ENCODE measurements at places on chromosomes 4 and X. TPM values are rescaled to one million over a fixed set of nuclear protein-coding genes. Genes with fewer than 3 reads are reported as not detected.

DNA sequence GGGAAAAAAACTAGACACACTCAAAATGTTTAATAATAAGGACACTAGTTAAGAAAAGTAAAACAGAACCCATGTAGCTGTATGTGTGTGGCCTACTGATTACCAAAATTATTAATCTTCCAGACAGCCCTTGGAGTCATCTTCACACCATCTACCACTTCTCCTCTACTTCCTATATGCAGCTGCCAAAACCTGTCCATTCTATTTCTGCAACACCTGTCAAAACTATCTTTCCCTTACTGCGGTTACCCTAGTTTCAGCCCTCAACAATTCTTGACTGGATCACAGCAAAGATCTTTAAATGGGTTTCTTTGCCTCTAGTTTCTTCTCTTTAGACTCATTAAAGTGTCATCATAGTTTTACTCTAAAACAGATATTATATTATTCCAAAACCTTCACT lies 72.6 kb downstream of the GPR82 start:
- no peak for DNase-seq

DNA sequence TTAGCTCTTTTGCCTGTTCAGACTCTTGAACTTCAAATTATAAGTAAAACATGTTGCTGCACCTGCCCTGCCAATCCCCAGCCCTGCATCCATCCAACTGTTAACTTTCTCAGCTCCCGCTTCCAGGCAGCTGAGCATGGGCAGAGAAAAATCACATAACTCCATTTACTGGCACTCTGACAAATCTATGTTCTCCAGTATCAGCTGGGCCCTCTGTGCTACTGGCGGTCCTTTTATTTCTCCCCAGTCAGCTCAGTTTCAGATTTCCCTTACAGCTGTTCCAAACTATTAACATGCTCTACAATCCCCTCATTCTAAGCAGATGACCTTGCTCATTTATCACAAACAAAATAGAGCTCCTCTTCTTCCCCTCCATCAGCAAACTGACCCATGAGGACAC lies 240.4 kb upstream of the TET2 start:
- peak; percentile 21 for DNase-seq

- DNase-seq = no peak
These were observed 64.8 kb downstream of the MAOB start for GRCh38 chrX:43817444-43817843.

GRCh38 chr4:20859097-20859781 lies 159.0 kb downstream of the PACRGL start:
- DNase-seq = no peak

DNA sequence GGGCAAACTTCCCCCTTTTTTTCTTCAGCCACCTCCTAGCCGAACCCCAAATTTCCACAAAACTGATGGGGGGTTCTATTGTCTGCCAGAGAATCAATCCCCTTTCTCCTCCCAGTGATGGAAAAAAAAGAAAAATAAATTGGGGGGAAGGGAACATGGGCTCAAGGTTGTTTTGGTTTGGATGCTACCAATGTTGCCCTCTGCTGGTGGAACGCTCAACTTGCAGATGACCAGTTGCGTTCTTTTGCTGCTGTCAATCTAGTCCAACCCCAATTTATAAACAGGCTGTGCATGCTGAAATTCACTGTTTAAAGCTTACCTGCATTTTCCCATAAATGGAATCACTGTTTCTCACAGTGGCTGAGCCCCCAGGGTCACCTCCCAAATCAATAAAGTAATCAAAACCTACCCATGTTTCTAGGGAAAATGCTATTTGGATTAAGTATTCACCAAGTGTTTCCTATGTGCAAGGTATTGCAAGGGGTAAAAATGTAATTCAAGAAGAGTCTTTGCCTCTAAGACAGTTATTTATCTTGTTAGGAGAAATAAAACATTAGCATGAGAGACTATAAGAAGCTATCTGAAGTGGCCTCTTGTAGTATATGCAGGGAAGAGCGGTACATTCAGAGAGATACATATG lies 116.7 kb upstream of the TMEM164 start:
- DNase-seq = peak; percentile 69

- no peak for DNase-seq
These were observed 1.4 kb upstream of the LGI2 start for GRCh38 chr4:25032126-25032525.

DNA sequence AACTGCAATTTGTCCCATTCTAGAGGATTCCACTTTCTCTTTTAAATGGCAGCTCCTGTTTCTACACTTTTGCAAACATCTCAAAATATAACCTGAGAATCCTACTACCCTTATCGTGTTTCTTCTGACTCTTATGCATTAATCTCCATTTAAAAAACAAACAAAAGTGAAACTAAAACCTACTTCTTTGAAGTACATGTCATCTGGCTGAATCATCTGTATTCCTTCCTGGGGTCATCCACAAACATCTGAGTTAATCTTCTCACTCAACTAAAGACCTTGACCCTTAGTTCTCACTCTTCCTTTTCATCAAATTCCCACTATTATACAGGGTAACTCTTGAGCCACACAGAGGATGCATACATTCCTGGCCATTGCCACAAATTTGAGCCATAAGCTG lies 584.8 kb downstream of the PPARGC1A start:
- DNase-seq = peak; percentile 58

DNA sequence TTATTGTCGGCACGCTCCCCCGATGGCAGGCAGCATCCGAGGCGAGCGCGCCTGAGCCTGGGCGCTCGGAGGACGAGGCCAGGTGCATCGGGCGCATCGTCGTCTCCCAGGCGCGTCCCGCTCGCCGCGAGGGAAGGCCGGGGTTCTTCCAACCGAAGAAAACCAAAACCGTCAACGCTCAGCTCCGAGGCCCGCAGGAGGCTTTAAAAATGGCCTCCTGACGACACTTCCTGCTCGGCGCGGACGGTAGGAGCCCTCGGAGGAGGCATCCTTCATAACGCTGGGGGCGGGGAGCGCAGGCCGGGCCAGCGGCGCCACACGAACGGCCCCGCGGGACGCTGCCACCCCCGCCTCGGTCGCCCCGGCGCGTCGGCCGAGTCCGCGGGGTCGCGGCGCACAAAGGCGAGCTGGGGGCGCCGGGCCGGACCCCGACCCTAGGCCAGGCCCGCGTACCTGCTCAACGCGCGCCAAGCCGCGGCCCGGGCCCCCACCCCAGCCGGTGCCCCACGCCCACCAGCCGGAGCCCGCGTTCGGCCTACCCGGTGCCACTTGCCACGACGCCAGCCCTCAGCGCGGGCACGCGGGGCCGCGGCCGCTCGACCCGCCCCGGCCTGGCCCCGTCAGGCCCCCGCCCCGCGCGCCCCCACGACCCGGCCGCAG lies 501 bp downstream of the ZNF518B start:
- peak; percentile 70 for DNase-seq

- peak; percentile 22 for DNase-seq
These were observed 37.1 kb upstream of the ELF2 start for GRCh38 chr4:139214039-139214534.

GRCh38 chr4:84578540-84579402 lies 4.2 kb upstream of the CDS1 start:
- peak; percentile 75 for DNase-seq

The ZFYVE28 gene
- 8.2 TPM for total RNA-seq

The OCRL gene
- 23.0 TPM for total RNA-seq

The TBC1D8B gene
- 5.4 TPM for total RNA-seq

The ZRSR2 gene
- total RNA-seq = 6.6 TPM

The DDX53 gene
- total RNA-seq = not detected

The TMEM144 gene
- 2.3 TPM for total RNA-seq

The FTHL17 gene
- not detected for total RNA-seq

Measured in fibroblast of lung (primary cell).